ENCODE measurements at places on chromosomes 6 and 20.

GRCh38 chr6:42987533-42988451 is 3.4 kb downstream of the PPP2R5D start:
- DNase-seq, result no peak

DNA sequence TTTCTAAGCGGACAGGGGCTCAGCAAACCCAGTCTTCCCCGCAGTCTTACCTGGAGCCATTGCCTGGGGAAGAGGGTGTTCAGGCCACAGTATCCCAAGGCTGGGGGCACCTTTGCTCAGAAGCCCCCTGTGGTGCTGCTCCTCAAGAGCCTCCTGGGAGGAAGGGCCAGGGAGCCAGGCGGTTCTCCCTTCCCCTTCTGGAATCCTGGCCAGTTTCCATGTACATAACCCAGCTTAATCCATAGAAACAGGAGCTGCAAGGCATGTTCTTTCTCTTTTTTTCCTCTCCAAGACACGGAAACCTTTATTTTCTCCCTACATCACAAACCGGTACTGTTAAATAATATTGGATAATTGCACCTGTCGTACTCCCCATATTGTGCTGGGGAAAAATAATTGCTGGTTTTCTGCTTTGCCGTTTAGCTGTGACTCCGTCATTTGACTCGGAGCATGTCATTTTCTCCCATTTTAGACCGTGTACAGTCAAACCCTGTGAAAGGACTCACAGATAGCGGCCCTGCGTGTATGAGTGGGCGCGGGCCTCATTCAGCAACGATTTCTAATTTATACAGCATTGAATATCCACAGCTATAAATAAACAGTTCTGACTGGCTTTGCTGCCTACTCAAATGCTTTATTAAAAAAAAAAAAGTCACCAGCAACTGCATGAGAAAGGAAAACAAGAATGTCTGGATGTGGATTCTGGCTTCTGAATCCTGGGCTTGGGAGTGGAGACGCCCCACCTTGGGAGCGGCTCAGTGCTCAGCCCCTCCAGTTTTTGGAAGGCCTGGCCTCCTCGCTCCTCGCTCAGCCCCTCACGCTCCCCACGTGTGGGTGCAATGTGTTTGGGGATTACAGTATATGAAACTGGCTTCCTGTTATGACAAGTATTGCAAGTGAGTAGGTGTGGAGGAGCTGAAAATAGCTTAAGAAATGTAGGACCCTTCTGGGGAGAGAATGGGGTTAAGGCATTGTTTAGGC is 67.3 kb downstream of the ADTRP start:
- DNase-seq, result no peak

DNA sequence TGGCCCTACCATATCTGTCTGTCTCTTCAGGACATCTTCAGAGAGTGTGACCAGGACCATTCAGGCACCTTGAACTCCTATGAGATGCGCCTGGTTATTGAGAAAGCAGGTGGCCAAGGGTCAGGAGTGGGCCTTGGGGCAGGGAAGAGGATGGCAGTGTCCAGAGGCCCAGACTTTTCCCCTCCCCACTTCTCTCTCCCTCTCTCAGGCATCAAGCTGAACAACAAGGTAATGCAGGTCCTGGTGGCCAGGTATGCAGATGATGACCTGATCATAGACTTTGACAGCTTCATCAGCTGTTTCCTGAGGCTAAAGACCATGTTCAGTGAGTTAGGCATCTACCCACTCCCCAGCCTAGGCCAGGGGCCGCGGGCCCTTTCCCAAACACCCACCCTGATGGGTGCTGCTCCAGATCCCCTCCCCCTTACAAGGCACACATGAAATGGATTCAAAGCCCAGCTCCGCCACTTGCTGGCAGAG is 24.3 kb downstream of the CAPN11 start:
- DNase-seq, result no peak

GRCh38 chr20:9839626-9840025 is 750 bp upstream of the PAK5 start:
- no peak for DNase-seq

DNA sequence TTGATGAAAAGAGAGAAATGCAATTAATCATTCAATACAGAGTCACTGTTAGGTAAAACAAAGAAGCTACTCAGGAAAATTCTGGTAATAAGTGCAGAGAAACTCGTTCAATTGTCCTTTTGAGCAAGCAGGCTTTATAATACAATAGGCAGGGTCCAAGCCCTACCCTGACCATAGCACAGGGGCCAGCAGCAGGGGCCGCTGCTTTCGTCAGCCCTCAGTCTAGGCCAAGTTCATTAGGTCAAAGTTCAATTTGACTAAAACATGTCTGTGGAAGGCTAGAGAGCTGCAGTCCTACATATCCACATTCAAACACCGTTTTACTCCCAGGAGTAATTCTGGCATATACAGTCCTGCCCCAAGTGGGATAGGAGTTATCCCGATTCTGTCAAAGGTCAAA is 94.6 kb downstream of the BCAS1 start:
- DNase-seq, result no peak

GRCh38 chr6:121516331-121516730 is 80.9 kb downstream of the GJA1 start:
- no peak for DNase-seq

- no peak for DNase-seq
These were observed 133.4 kb downstream of the RFPL4B start for GRCh38 chr6:112480553-112480952.

GRCh38 chr20:17748279-17748678 is 48.5 kb downstream of the BANF2 start:
- no peak for DNase-seq

- DNase-seq, result no peak
These were observed 19.2 kb downstream of the CAPN11 start for GRCh38 chr6:44177691-44178423.

All from NCI-H69 (cell line).